ENCODE measurements at places on chromosomes 1 and 21.
A peak's percentile ranks its signal among the peaks of the same experiment; 100 is the strongest.

DNA sequence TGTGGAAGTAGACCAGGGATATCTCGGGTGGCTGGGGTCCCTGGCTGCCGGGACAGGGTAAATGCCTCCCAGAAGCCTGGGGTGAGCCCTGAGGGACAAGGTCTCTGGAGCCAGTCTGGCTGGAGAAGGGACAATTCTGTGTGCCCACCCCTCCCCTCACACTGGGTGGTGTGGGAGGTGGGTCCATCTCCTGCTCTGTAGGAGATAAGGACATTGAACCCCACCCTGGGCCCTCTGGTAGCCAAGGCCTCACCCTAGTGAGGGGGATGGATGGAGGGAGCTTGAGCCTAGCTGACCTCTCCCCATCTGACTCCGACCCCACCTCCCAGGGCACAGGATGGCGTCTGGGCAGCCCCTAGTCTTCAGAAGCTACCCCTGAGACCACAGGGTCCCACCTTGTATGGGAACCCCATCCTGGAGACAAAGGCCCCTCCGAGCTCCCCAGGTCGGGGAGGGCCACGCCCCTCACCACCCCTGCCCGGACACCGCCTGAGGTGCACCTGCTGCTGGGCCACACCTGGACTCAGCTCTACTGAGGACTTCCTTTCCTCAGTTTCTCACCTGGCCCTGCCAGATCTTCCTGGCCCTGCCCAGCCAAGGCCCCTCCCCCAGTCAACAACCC is 4.3 kb downstream of the AGRN start:
- no peak for DNase-seq

DNA sequence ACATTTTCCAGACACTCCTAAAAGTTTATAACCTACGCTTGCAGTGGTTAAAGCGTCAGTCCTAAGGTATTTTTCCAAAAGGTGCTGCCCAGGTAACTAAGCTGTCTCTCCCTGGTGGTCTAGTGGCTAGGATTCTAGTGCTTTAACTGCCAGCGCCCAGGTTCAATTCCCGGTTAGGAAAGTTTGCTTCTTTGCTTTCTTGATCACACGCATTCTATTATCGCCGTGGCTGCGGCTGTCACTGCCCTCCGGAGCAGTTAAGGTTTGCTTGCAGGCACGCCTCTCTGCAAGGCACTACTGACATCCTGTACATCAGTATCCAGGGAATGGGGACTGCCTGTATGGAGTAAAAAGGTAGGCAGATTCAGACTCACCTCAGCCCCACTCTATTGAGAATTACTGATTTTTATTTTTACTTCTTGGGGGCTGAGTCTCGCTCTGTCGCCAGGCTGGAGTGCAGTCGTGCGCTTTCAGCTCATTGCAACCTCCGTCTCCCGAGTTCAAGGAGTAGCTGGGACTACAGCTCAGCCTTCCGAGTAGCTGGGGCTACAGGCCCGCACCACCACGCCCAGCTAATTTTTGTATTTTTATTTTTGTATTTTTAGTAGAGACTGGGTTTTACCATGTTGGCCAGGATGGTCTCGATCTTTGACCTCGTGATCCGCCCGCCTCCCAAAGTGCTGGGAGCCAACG is 53.2 kb upstream of the CFAP126 start:
- DNase-seq: no peak

GRCh38 chr1:154324669-154325582 is at the start of gene ATP8B2:
Gene ATP8B2, plus strand, starts transcription at chr1:154325525. Its CDS starts 2,617 bp downstream, at chr1:154328142.
- DNase-seq: peak; percentile 78

GRCh38 chr1:70906800-70907199 is 140.8 kb downstream of the PTGER3 start:
- DNase-seq: no peak

- no peak for DNase-seq
These were observed 26.0 kb downstream of the MACF1 start for GRCh38 chr1:39230261-39231190.

DNA sequence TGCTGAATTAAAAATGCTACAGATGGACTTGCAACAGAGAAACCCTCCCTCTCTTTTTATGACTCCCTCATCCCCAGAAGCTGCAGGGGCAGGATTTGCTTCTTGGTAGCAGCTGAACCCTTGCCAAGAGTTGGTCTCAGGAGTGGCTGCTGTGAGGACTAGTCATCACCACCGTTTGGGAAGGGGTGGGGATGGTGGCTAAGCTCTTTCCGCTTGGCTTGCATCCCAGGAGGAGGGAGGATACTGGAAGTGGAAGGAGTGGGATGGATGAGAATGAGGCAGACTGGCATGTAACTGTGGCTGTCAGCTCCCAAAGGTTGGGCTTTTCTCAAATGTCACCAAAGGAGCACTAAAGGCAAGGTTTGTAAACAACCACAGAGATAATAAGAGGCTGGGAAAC is 50.8 kb upstream of the COL24A1 start:
- DNase-seq: no peak

DNA sequence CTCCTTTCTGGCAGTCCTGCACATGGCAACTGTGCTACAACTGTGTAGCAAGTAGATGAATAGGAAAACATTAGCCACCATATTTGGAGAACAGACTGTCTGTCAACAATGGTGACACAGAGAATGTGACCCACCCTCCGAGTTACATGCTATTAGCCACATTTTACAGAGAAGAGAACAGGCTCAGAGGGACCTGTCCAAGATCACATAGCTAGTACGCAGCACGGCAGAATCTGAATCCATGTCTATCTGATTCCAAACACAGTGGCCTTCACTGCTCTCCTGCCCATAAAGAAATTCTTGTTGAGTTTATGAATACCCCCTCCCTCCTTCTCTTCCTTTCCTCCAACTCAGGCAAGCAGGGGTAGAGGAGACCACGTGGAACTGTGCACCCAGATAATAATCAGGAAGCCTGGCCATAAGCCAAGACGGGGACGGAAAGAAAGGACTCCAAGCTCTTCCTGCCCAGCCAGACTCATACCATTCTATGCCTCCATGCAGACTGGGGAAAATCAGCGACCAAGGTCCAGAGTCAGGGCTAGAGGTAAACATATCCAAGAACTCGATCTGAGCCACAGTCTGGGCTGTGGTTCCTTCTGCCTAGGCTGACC is 78.8 kb downstream of the TRABD2B start:
- peak; percentile 42 for DNase-seq

DNA sequence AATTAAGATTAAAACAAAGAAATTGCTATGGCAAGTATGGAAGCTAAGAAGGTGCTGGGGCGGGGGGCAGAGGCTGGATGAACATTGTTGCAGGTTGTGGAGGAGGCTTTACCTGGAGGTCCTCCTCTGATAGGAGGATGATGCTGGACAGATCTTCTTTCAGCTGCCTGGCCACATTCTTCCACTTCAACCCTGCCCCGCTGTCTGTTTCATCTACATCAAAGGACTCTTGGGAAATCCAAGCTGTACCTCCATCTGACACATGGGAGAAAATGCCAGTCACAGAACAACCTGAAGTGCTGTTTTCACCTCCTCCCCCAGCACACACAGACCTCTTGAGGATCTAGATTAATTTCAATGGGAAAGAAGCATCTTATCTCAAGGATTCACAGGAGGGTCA is 5.3 kb downstream of the DFFA start:
- no peak for DNase-seq

GRCh38 chr1:21875621-21876063 is 61.5 kb downstream of the HSPG2 start:
- no peak for DNase-seq

DNA sequence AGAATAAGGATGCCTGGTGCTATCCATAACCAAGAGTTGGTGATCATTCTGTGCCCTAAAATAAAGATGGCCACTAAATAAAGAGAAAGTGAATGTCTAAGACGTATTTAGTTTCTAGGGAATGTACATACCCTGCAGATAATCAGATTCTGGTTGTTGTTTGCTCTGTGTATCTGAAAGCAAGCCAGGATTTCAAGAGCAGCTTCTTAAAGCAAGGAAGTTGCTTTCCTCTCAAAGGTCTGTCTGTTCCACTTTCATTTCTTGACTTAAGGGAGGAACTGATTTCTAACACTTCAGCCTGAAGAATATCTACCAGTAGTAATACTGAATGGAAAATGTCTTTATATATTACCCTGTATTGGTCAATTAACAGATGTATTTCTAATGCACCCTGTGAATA is 88.8 kb downstream of the KIF1B start:
- DNase-seq: no peak

DNA sequence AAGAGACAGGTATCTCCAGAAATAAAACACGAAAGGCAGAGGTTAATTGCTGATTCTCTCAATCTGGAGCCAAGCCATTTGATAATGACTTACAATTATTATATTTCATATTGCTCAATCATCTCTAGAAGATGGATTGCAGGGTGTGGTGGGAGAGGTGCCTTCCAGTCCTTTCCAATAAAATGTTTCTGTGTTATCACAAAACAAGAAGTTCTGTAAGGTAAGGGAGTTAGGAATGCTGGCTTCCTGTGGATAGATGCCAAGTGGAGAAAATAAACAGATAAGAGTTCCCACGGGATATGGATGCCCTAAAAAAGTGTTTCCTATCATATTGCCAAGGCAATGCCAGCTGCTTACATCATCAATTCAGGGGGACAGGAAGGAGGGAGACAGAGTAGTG is 7.2 kb upstream of the CCN1 start:
- DNase-seq: no peak

GRCh38 chr1:193311226-193311948 is 125.0 kb upstream of the B3GALT2 start:
- DNase-seq: no peak

GRCh38 chr1:11473491-11474034 is 5.4 kb upstream of the DISP3 start:
- no peak for DNase-seq

DNA sequence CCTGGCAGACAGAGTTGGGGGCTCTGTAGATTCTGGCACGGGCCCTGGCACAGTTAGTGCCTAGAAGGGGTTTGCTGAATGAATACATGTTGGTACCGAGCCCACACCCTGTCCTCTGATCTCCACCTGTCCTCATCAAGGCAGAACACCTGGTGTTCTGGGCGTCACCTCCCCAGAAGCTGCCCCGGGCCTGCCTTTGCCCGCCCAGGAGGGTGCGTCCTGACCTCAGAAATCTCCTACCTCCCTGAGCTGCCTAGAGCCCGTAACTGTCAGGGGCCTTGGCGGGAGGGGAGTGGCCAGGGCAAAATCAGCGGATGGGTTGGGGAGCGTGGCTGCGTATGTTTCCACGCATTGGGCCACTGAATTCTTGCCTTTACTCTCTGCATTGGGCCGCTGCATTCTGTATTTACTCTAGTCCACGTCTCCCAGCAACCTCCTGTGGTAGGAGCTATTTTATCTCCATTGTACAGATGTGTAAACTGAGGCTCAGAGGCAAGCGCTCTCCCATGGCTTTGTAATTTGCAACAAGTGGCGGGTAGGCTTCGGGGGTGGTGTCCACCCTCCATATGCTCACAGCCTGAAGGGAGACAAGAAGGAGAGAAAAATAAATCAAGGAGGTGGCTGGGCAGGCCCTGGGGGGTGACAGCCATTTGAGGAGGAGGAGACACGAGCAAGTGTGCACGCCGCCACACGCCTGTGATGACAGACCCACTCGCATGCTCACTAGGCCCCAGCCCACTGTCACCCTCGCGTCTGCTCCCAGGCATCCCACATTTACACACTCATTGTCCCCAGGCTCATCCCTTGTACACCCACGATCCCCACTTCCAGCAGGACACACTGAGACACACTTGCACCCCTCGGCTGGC is 95.7 kb upstream of the WNT4 start:
- no peak for DNase-seq

DNA sequence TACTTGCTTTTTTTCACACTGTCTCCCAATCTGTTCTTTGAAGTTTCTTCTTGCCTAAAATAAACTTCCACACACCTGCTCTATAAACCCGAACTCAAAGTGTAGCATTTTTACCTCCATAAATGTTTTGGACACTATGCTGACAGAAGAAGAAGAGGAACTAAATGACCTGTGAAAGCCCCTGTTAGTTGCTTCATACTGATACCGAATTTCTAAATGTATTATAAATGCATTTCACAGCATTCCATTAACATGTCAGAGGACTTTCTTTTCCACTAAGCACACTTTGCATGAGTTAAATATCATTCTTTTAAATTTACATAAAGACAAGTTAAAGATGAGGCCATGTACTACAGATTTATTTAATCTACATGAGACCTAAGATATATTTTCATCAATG is 281.0 kb downstream of the SMYD3 start:
- DNase-seq: no peak

DNA sequence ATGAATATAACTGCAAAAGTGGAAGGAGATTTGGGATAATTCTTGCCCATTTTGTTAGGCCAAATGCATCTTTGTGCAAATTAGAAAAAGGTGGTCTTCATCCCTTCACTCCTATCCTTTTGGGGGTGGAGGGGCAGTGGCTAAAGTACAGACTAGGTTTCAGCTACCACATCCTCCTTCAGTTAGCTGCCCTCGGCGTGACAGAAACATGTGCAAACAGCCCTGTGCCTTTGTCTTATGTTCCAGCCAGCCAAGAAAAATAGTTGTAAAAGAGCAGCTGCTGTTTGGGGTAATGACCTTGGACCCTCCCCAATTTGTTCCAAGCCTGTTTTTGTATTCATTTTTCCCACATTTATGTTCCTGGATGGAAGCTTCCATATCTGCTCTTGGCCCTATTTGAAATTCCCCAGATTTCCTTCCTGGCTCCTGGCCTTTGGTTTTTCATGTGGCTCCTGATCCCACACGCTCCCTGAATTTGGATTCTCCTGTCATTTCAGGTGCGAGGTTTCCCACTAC is 8.3 kb upstream of the LGALS8 start:
- DNase-seq: no peak

DNA sequence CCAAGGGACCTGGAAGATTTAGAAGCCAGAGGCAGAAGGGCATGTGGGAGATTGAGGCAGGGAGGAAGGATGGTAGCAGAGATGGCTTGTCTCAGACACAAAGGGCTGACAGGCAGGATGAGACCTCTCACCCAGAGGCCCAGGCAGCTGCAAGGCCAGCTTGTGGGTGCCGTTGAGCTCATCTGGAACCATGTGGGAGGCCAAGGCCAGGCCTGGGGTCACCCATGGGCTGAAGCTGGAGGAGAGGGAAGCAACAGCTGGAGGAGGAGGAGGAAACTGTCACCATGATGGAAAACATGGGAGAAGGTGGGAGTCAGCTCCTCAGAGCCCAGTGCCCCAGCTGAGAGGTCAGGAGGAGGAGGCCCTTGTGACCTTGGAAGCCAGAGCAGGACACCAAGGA is 6.4 kb downstream of the CRABP2 start:
- DNase-seq: no peak

DNA sequence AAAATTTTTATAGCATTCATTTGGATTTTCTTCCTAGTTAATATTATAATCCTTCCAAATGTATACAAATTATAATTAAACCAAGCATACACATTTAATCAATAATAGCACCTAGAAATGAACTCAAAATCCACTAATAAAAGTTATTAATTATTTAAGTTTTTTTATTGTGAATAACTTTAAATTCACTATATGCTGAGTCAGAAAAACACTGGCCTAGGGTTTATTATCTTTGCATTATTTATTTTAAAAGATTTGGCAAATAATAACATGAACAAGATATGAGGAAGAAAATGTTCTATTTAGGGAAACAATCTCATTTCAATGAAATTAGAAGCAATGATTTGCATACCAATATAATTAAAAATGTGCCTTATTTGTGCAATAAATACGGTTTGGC is 951.5 kb downstream of the KCNT2 start:
- DNase-seq: no peak
